ENCODE measurements at places on chromosomes 5 and 9. TPM values are rescaled to one million over a fixed set of nuclear protein-coding genes. Genes with fewer than 3 reads are reported as not detected.

The PCDHA9 gene
- total RNA-seq, result under 0.01 TPM

DNA sequence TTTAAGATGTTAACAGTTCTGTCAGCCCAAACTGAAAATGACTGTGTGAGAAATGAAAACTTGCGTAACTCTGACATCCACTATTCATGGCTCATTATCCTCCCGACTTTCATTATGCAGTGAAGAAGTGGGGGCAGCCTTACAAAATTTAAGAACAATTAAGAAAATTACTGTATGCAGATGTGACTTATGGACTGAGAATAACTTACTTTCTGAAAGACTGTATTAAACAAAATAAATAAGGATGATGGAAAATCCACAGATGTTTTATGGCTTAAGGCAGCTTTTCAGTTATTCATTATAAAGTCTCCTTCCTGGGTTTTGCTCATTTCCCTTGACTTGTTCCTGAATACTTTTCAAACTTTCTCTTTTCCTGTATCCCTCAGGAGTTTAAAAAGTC lies 55.2 kb downstream of the GRIN3A start:
- peaks cover 6% of the 10 kb centered on the region for H3K27me3 ChIP-seq
- DNase-seq, result no peak
- H3K27ac ChIP-seq, result no peak overlapping the region

DNA sequence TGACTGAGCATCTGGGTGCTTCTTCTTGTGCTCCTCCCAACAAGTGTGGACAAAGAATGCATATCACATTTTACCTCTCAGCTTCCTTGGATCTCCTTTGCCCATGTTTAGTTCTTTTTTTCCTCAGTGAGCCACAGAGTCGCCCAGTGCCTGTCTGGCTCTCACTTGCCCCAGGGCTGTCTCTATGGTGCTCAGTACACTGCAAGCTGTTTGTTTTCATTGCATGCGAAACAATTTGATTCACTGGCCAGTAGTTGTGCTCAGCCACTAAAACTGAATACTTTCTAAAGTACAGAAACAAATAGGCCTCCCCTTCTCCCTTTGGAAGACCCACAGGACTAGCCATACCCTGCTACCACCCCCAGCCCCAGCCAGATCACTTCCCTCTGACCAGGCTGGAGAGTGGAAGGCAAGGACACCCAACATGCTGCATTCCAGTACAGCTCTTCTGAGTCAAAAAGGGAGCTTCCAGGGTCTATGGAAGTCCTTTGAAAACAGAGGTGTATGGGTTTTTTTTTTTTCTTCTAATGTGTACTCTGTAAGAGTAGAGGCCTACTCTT lies 3.8 kb downstream of the LHFPL2 start:
- H3K4me3 ChIP-seq, result no peak overlapping the region
- peaks cover 24% of the 10 kb centered on the region for H3K36me3 ChIP-seq
- H3K27ac ChIP-seq, result peak overlapping the region; percentile 27
- H3K4me1 ChIP-seq, result peaks cover 46% of the 10 kb centered on the region
- no peaks in the 10 kb centered on the region for H3K27me3 ChIP-seq

DNA sequence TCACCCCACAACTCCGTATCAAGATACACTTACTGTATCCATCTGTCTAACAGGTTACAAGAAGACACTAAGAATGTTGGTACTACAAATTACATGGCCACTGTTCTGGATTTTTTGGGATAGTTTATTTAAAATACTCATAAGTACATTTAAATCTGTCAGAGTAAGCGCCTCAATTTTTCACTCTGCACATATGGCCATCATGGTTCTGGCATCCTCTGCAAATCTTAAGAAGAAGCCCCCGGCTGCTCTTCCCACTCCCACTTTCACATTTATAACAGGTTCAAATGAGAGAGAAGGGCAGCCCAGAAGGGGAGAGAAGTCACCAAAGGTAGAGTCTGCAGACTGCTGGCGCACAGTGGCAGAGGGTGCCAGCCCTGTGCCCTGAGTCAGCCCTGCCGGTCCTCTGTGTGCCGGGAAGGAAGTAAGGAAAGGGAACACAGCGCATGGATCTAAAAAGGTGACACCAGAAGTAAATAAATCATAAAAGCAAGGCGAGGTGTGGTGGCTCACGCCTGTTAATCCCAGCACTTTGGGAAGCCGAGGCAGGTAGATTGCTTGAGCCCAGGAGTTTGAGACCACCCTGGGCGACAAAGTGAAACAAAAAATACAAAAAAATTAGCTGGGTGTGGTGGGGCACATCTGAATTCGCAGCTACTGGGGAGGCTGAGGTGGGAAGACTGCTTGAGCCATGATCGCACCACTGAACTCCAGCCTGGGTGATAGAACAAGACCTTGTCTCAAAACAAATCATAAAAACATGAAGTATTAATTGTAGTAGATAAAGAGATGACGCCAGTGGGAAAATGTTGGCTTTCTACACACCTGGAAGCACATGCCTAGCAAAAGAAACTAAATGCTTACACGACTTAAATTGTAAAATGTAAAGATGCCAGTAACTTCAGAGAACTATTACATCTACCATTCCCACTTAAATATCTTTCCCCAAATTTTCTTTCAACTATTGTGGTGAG lies 30.0 kb downstream of the RNF130 start:
- no peak overlapping the region for H3K27ac ChIP-seq
- no peaks in the 10 kb centered on the region for H3K36me3 ChIP-seq
- H3K4me3 ChIP-seq, result no peak overlapping the region
- no peaks in the 10 kb centered on the region for H3K4me1 ChIP-seq
- DNase-seq, result no peak

The EFNA5 gene
- total RNA-seq, result 0.22 TPM

The NR2F1 gene
- total RNA-seq, result 3.6 TPM

DNA sequence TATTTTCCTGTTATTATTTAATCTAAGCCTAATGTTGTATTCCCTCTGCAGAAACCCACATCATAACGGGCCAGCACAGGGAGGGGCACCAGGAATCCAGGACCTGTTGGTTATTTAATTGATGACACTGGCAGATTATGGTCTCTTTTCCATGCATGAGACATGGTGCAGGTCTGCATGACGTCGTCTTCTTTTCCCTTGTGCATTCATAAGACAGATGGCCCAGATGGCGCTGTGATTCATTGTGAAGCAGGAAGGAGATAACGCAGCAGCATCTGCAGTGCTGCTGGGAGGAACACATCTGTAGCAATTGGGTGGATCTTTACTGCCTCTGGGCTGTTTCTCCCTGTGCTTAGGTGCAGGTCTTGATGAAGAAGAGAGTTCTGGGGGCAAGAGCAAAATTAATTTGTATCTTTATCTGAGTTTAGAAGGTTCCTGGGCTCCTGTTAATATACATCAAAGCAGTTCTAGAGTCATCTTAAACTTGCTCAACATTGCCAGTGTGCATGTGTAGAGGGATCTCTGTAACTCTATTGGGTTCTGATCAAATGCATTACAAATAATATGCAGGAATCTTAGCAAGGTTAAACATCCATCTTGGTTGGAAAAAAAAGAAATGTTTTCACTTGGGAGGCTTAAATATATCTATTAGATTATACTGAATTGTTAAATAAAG lies 176.1 kb downstream of the PCSK1 start:
- peak overlapping the region; percentile 94 for H3K27ac ChIP-seq
- H3K27me3 ChIP-seq, result no peaks in the 10 kb centered on the region
- DNase-seq, result peak; percentile 81
- H3K4me1 ChIP-seq, result peaks cover 58% of the 10 kb centered on the region
- no peaks in the 10 kb centered on the region for H3K36me3 ChIP-seq
- no peak overlapping the region for H3K4me3 ChIP-seq

DNA sequence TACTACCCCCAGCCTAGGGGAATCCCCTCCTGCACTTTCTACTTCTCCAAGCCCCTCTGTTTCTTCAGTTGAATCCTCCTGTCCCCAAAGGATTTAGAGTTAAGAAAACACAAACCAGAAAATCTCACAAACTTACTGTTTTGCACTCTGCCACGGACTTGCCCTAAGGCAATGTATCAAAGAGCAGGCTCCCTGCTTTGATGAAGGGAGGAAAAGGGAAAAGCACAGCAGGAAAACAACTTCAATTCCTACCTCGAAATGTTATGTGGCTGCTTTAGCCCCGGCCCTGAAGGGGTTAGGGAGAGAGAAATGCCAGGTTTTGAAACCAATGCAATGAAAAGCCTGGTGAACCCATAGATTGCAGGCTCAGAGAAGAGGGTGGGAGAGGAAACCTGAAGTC lies 254.7 kb downstream of the MAN2A1 start:
- 0 out of 2 replicates have a peak, but pooled peaks cover 2% of the 10 kb centered on the region for H3K27me3 ChIP-seq
- no peaks in the 10 kb centered on the region for H3K36me3 ChIP-seq
- H3K4me3 ChIP-seq, result no peak overlapping the region
- no peaks in the 10 kb centered on the region for H3K4me1 ChIP-seq

GRCh38 chr5:142767178-142767577 lies 3.0 kb upstream of the ARHGAP26 start:
- H3K4me1 ChIP-seq, result peaks cover 21% of the 10 kb centered on the region
- H3K27ac ChIP-seq, result no peak overlapping the region
- no peaks in the 10 kb centered on the region for H3K27me3 ChIP-seq
- H3K4me3 ChIP-seq, result no peak overlapping the region

DNA sequence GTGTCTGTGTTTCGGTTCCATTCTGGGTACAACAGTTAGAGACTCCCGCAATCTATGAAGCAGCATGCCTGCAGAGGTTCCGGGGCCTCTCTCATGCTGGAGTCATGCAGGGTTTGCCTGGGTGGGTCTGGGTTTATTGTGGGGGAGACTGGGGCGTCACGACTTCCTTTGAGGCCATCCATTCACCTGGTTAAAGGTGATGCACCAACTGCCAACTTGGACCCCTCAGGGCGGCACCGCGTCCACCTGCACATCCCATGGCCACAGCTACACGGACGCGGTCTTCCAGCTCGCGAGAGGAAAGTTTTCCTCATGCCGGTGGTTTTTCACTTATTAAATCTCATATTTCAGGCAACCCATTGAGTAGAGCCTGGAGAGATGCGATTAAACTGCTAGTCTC lies 30.9 kb upstream of the IRX4 start:
- no peak overlapping the region for H3K27ac ChIP-seq
- peak; percentile 29 for DNase-seq
- peaks cover 2% of the 10 kb centered on the region for H3K27me3 ChIP-seq

DNA sequence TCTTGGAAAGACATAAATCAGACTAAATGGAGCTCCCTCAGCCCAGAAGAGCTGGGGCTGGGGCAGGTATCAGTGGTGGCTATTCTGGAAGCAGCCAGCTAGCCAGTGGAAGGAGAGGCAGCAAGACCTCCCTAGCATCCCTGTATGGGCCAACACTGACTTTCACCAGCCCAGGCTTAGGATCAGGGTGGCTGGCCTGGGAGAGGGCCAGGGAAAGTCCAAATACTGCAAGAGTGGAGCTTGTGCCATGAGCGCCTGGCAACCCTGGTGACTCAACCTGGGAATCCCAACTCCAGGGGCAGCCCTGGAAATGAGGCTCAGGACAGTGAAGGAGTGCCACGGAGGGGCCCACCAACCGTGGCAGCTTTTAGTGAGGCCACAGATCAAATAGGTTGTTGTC lies 7.6 kb upstream of the IRF1 start:
- H3K27ac ChIP-seq, result peak overlapping the region; percentile 95
- DNase-seq, result no peak
- H3K4me3 ChIP-seq, result no peak overlapping the region
- H3K4me1 ChIP-seq, result peaks cover 48% of the 10 kb centered on the region
- no peaks in the 10 kb centered on the region for H3K36me3 ChIP-seq

DNA sequence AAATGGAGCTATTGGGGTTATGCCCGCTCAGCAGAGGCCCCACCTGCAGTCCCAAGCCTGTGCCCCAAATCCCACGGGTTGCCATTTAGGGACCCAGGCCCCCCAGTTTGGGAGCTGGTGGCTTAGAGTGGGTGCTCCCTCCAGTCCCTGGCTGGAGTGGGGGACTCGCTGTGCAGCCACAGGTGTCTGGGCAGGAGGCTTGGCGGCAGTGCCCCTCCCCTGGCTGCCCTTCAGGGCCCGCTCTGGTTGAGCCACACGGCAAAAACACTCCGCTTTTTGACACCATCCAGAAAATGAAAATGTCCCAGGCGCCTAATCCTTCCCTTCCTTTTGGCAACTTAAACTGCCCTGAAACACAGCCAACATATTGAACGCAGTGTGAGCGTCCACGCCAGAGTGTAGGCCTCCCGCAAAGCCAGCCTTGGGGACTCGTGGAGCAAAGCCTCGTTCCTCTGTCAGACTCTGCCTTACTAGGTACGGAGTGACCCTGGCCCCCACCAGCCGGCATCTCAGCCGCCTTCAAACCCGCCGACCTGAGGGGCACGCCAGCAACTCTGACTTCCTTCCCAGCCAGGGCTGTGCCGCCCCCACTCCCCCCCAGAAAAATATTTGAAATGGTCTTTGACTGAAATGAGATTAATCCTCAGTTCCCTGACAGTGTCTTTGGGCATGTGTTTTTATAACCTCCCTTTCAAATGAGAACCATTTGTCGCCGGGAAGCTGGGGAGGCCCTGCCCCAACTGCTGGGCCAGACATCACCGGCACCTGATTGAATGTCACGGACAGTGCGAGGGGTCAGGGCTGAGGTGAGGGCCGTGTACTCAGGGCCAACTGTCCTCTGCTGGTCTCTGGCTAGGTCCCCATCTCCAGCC lies 98.5 kb upstream of the LMX1B start:
- peaks cover 14% of the 10 kb centered on the region for H3K4me1 ChIP-seq
- no peak overlapping the region for H3K27ac ChIP-seq
- H3K4me3 ChIP-seq, result no peak overlapping the region
- no peaks in the 10 kb centered on the region for H3K36me3 ChIP-seq
- DNase-seq, result no peak

The CCL19 gene
- total RNA-seq, result not detected

DNA sequence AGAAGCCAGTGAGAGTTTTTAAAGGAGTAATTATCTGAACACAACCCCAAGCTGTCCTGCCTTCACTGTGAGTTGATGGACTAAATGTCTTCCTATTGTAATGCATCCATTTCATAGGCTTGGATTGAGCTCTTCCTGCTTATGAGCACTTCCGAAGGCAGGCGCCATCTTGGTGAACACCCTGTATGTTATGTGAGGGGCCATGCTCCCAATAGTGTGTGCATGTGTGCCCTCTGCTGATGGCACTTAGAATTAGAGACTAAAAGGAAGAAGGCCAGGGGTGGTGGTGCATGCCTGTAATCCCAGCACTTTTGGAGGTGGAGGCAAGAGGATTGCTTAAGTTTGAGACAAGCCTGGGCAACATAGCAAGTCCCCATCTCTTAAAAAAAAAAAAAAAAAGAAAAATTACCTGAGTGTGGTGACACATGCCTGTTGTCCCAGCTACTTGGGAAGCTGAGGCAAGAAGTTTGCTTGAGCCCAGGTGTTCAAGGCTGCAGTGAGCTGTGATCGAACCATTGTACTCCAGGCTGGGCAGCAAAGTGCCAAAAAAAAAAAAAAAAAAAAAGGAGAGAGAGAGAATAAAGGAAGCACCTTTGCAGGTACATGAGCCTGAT lies 65.0 kb downstream of the C9orf152 start:
- no peak for DNase-seq

- no peak overlapping the region for H3K4me3 ChIP-seq
- no peak for DNase-seq
- no peaks in the 10 kb centered on the region for H3K36me3 ChIP-seq
- no peaks in the 10 kb centered on the region for H3K27me3 ChIP-seq
- no peak overlapping the region for H3K27ac ChIP-seq
Measured at GRCh38 chr5:93993161-93993560, 251.8 kb upstream of the POU5F2 start.
